A549 treated with dexamethasone at 1 μM for 4 hours (cell line): ENCODE measurements at places on chromosomes 6 and 20. TPM values are rescaled to one million over a fixed set of nuclear protein-coding genes. Genes with fewer than 3 reads are reported as not detected.

Gene TMEM14B
- total RNA-seq = 107 to 138 TPM (median 113 TPM) in 5 replicates

Gene PFDN6
- 100 to 141 TPM (median 110 TPM) in 5 replicates for total RNA-seq

Gene PGK2
- not detected in 5 replicates for total RNA-seq

Gene ASIP
- total RNA-seq = not detected in 5 replicates

Gene CALHM6
- 0.21 TPM in 1 of 5 replicates, not detected in the others for total RNA-seq

Gene TGM2
- total RNA-seq = 402 to 631 TPM (median 528 TPM) in 5 replicates

Gene IP6K3
- 1.7 to 2.4 TPM (median 2.0 TPM) in 5 replicates for total RNA-seq

Gene NKAIN2
- total RNA-seq = not detected in 5 replicates

Gene AKAP7
- total RNA-seq = 2.3 to 3.3 TPM (median 2.9 TPM) in 5 replicates

Gene RSPO4
- total RNA-seq = not detected in 5 replicates

Gene KHDC1L
- 0.25 to 0.41 TPM (median 0.28 TPM) in 3 of 5 replicates, not detected in the others for total RNA-seq

Gene ABHD16B
- total RNA-seq = not detected in 5 replicates

Gene PRL
- total RNA-seq = not detected in 5 replicates

Gene SYCP2L
- total RNA-seq = 1.4 to 2.8 TPM (median 2.2 TPM) in 5 replicates

Gene BPIFB2
- total RNA-seq = not detected in 5 replicates

Gene PACSIN1
- 0.06 to 0.11 TPM (median 0.06 TPM) in 5 replicates for total RNA-seq
